ENCODE measurements at places on chromosomes 3 and 15.

DNA sequence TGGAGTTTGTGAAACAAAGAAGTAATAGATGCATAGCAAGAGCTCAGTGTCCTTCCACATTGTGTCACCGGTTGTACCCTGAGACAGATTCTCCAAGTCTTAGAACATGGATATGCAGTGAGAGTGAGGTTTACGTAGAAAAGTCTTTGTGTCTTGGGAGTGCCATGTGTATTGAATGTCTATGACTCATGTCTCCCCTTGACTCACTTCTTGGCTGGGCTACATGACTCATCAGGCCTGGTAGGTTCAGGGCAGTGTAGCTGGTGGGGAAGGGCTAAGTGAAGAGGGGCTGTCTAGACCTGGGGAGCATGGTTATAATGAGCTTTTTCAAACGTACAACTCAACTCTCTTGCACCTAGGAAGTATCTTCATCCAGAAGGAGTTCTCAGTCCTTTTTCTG lies 167.4 kb downstream of the GAP43 start:
- DNase-seq: no peak

- no peak for DNase-seq
Measured at GRCh38 chr3:183299976-183300375, 46.9 kb downstream of the B3GNT5 start.

- no peak for DNase-seq
Measured at GRCh38 chr3:150074277-150074676, 103.6 kb upstream of the PFN2 start.

GRCh38 chr3:24067483-24067882 lies 122.4 kb downstream of the NR1D2 start:
- DNase-seq: no peak

DNA sequence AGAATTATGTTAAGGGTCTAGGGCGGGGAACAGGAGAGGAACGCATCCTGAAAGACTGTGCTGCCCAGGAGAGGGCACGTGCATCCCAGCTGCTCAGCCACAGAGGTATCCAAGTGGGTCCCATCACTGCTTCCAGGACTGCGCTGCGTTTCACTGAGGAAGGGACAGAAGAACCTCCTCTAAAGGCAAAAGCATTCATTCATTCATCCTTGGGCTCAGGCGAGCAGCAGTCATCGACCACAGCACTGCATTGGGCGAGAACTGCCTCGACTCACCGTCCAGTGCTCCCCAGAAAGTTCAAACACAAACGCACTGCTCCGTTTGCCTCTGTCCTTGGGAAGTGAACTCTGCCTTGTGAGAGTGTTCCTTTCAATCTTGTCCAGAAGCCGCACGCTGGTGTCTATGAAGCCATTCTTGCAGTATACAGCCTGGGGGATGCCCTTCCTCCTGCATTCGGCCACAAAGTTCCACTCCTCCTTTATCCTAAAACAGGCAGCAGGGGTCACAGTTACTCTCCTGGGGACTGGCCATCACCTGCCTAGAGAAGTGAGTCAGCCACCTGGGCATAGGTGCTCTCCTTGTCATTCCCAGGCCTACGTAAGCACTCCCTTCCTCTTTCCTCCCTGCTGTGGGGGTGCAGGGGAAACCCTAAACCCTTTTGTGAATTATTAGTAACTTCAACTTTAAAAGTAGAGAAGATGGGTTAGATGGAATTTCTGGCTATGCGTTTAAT lies 21.2 kb downstream of the LRRC2 start:
- no peak for DNase-seq

- no peak for DNase-seq
Measured at GRCh38 chr3:54999811-55000210, 72.0 kb upstream of the LRTM1 start.

DNA sequence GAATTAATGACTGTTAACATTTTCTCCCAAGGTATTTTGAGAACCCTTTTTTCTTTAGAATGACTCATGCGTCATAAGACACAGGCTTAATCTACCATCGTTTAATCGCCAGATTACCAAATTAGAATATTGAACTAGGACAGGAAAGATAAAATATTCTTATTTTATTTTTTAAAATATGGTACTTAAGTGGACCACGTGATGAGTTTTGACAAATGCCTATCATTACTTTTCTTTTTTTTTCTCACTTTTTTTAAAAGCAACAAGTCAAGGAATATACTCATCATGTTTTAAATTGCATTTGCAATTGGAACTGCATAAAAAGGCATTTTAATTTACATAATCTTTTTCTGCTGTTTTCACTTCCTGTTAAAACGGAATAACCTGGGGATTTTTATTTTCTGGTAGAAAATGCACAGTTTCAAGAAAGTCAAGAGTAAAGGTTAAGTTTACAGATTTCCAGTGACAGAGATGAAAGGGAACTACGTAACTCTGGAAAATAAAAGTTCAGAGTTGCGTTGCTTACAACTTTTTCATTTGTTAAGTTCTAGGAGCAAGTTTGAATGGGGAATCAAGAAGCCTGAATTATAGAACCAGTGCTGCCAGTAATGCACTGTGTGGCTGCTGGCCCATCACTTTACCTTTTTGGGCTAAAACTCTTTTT lies 23.6 kb downstream of the SIAH2 start:
- DNase-seq: no peak

DNA sequence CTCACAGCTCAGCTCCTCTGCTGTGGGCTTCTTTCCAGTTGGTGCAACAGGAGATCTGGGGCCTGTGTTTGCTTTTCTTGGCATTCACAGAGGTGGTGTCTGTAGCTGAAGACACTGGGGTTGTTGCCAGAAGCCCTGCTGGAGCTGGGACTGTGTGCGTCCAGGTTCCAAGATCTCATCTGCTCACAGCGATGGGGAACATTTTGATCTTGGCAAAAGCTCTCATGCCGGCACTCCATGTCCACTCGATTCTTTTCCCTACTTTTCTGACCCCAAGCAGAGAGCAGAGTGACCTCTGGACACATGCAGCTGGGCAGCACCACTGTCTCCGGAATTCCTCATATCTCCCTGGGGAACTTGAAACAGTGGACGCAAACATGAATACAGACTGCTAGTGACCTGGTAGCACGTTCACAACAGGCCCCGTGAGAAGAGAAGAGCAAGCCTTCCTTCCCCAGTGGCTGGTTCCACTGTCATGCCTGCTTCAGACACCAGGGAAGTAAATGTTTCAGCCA lies 36.1 kb upstream of the MECOM start:
- DNase-seq: peak; percentile 33

DNA sequence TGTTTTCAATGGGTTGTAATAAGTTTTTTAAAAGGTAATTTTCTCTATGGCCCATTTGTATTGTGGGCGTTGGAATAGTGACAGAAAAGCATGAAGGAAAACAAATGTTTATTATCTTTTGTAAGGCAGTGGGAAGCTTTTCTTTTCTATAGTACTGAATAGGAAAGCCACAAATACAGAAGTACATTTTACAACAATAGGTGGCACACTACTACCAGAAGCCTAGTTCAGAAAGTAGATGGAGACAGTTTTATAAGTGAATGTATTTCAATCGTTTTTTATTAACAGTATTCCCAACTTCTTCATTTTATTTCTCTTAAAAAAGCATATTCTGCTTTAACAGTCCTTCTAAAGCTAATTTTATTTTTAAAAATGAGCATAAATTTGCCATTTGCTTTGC lies 296.7 kb downstream of the PTPRG start:
- DNase-seq: peak; percentile 87

DNA sequence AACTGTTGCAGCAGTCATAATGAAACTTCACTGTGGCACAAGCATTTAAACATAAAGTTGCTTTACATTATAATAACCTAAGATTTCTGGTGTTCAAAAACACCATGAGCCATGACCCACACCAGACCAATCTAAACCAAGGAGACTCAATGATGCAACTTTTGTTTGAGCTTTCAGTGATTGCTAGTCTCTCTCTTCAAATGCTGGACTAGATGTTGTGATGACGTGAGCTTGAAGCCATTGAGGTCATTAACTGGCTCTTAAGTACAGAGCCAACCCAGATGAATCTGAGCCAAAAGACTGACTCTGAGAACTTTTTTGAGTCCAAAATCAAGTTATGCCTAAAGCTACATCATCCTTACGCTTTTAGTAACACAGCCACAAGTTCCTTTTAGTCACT lies 36.5 kb downstream of the ATR start:
- DNase-seq: no peak

GRCh38 chr3:126845920-126846715 lies 136.8 kb upstream of the PLXNA1 start:
- DNase-seq: no peak

GRCh38 chr3:126293370-126294082 lies 63.7 kb downstream of the KLF15 start:
- DNase-seq: no peak

GRCh38 chr3:184748219-184749135 lies 36.6 kb upstream of the MAGEF1 start:
- DNase-seq: no peak

- no peak for DNase-seq
Measured at GRCh38 chr3:169678122-169678521, 14.6 kb upstream of the MECOM start.

DNA sequence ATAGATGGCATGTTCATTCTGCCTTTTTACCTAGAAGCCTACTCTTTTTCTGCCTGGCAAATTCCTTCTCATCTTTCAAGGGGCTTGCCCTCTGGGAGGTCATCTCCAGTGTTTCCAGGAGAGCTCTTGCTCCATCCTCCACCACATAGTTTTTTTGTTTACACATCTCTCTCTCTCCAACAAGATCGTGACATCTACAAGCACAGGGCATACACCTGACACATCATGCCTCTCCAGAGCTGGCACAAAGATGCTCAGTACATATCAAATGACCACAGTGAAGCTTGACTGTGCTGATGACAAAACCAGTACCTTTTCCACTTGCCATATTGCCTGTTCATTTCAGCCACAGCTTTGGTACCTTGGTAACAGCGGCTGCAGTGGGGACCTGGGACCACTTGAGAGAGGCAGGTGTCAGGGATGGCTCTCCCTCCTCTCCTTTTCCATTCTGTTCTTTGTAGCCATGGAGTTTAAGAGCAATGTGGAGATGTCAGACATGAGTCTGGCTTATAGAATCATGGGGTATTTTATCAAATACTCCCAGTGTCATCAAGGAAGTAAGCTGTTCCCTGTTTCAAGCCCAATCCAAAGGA lies 15.4 kb downstream of the ALPK3 start:
- DNase-seq: no peak

DNA sequence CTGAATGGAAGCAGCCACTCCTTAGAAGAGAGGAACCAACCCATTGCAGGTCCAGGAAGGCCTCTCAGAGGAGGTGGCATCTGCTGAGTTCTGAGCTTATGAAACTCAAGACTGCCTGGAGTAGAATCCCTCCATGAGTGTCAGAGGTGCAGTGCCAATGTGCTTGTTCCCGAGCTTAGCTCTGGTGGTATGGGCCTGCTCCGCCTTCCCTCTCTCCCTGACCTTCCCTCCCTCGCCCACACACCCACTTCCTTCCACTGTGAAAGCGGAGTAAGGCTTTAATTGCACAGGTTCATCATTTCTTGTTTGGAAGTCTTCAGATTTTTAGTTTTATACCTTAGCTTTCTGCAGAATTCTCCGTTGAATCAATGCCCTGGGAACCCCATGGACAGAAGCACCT lies 208.0 kb upstream of the BHLHE40 start:
- DNase-seq: no peak

DNA sequence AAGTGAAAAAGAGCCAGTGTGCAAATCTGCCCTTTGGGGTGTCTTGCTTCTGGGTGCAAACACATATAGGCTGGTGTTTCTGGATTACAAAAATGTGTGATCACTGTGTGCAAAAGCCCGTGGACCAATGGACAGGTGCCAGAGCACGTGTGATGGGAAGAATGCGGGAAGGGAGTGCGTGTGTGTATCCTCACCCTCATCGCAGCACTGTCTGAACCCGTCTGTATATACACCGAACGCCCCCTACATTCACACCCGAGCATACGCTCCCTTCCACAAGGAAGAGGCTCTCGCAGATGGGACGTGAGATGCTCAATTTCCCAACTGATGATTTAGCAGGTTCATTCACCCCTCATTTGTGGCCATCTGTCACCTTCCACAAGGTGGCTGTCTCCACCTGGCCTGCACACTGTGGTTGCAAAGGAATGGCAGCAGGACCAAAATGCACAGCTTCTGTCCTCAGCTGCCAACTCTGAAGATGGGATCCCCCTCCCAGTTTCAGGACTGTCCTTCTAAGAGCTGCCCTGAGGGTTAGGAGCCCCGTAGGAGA lies 19.4 kb upstream of the SLC6A1 start:
- DNase-seq: no peak

- DNase-seq: no peak
Measured at GRCh38 chr15:37090543-37091175, 9.7 kb downstream of the MEIS2 start.

GRCh38 chr3:152564459-152564858 lies 270.5 kb upstream of the P2RY1 start:
- no peak for DNase-seq

DNA sequence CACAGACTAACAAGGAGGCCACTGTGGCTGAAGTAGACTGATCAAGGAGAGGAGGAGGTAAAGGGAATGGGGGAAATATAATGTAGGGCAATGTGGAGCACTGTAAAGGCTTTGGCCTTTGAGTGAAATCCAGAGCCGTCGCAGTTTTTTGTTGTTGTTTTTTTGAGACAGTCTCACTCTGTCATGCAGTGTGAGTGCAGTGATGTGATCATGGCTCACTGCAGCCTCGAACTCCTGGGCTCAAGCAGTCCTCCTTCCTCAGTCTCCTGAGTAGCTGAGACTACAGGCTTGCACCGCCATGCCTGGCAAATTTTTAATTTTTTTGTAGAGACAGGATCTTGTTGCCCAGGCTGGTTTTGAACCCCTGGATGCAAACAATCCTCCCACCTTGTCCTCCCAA lies 32.2 kb downstream of the PPP4R2 start:
- no peak for DNase-seq

- no peak for DNase-seq
Measured at GRCh38 chr15:95998935-95999334, 331.6 kb upstream of the NR2F2 start.

GRCh38 chr3:153052096-153052460 lies 109.9 kb upstream of the RAP2B start:
- peak; percentile 79 for DNase-seq

- DNase-seq: no peak
Measured at GRCh38 chr15:101565377-101565776, 75.9 kb upstream of the PCSK6 start.

GRCh38 chr15:57290187-57290586 lies 86.1 kb upstream of the CGNL1 start:
- no peak for DNase-seq

DNA sequence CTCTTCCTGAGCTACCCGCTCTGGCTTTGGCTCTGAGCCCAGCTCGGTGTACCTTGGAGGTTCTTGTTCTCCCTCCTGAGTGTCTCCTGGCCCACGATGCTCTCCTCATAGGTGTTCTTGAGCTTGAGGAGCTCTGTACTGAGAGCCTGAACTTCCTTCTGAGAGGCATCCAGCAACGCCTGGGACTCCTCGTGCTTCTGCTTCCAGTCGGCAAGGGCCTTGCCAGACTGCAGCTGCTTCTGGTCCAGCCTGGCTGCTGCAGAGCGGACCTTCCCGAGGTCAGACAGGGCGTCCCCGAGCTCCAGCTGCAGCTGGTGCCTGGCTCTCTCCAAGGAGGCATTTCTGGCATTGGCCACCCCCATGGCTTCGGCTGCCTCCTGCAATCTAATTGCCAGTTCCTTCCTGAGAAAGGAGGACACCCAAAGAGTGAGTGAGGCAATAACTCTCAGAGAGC lies 99.8 kb downstream of the MYH15 start:
- no peak for DNase-seq

- no peak for DNase-seq
Measured at GRCh38 chr15:79887054-79887930, 9.5 kb downstream of the MTHFS start.

- no peak for DNase-seq
Measured at GRCh38 chr15:27936164-27936563, 163.0 kb downstream of the OCA2 start.

- no peak for DNase-seq
Measured at GRCh38 chr3:87798567-87798947, 260.2 kb downstream of the CGGBP1 start.

- no peak for DNase-seq
Measured at GRCh38 chr3:158810823-158811724, 9.2 kb downstream of the MFSD1 start.

All from spinal cord (tissue), 10 donors.